ENCODE measurements at places on chromosomes 4 and X.

GRCh38 chr4:32830160-32830559 lies 2110.0 kb downstream of the PCDH7 start:
- no peak for DNase-seq

DNA sequence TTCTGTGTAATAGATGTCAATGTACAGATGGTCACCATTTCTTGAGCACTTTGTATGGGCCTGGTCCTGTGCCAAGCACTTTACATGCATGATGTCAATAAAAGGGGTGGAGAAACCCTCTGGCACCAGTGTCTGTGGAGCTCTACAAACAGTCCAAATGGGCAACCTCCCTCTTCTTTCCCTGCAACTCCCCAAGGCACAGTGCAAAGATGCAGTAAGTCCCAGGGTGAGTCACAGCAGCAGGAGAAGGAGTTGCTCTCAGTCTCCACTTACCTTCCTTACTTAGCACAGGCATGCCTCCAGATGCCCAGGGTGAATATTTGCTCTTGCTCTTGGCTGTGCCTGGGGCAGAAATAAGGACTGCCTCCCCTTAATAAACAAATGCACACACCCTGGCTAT lies 4.3 kb downstream of the OCIAD2 start:
- no peak for DNase-seq

DNA sequence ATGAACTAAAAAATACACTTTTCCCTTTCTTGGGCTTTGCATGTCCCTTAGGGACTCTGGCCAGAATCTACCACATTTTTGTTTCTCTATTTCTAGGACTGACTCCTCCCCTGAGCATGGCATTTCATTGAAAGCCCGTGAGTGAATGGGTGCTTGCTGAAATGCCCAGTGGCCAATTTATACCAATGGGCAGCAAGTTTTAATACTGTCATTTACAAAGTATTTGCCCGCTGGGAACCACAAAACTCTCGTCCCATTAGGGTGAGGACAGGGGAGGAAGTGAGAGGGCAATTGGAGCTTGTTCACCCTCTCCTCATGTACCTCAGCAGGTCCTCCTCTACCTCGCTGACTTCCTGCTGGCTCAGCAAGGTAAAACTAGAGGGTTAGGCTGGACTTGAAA lies 1.1 kb downstream of the SRPX2 start:
- no peak for DNase-seq

- no peak for DNase-seq
Measured at GRCh38 chr4:24476282-24476681, 108.1 kb downstream of the DHX15 start.

GRCh38 chrX:41441934-41442823 lies 5.0 kb upstream of the NYX start:
- peak; percentile 84 for DNase-seq

DNA sequence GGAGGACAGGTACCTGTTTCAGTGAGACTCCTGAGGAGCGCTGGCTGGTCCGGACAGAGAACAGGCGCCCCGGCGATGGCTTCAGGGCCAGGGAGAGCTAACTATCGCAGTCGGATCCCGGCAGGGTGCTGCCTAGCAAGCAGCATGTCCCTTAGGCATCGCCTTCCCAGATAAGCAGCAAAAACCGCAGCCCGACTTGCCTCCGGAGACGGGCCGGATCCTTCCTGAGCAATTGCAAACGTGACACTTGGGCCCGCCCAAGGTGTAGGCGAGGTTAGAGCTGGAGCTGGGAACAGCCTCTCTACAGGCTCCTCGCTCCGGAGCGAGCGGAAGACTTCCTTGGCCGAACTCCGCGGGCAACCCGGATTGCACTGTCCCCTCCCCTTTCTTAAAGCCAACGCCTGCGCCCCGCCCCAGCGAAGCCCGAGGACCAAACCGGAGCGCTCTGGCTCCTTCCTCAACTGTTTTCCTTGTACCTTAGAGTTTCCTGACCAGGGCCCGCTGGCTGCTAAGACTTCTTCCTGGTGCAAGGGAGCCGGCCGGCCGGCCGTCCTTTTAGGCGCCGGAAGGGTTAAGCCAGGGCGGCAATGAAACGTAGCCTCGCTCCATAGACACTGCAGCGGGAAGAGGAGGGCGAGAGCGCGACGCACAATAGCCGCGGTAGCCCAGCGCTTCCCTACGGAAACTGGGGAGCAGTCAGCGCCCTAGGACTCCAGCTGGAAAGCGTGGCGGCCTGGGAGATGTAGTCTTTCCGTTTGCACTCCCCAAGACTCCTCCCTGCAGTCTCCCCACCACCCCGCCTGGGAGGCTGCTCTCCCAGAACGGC lies at the start of gene OPHN1:
TSS of gene OPHN1 (minus strand) at position 341 of the 826 bp plus-strand sequence. CDS start 475 bp downstream, outside the sequence.
- no peak for DNase-seq

- DNase-seq, result no peak
Measured at GRCh38 chr4:24464566-24464965, 119.8 kb downstream of the DHX15 start.

DNA sequence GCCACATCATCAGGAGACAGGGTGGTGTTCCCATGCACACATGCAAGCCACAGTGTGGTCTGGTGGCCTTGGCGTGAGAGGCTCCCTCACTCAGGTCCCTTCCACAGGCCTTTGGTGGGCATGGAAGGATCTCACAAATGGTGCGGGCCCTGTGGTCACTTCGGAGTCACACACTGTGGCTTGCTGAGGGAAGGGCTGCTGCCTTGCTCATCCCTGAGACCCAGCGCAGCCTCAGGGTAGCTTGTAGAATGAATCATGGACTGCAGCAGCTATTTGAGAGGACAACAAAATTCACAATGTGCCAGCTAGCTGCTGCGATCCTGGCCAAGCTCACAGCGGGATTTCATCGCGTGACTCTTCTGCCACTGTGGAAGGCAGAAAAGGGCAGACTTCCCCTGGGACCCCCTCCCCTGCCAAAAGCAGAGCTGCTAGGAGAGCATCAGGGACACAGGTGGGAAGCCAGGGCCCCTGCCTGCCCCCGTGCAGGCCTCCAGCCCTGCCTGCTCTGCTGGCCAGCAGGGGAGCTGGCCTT lies 106.4 kb downstream of the ABLIM2 start:
- no peak for DNase-seq

DNA sequence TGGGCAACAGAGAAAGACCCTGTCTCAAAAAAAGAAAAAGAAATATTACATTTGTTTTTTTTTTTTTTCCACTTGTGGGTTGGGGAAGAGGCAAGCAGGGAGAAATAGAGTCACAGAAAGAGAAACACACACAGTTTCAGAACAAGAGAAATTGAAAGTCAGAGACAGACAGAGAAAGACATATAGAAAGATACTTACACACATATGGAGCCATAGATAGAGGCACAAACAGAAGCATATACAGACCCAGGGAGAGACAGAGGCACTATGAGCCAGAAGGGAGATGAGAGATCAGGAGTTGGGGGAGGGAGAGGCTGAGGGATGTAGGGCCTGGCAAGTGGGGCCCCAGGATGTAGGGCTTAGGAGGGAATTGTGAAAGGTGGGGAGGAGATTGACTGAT lies 55.2 kb upstream of the GIMD1 start:
- no peak for DNase-seq

DNA sequence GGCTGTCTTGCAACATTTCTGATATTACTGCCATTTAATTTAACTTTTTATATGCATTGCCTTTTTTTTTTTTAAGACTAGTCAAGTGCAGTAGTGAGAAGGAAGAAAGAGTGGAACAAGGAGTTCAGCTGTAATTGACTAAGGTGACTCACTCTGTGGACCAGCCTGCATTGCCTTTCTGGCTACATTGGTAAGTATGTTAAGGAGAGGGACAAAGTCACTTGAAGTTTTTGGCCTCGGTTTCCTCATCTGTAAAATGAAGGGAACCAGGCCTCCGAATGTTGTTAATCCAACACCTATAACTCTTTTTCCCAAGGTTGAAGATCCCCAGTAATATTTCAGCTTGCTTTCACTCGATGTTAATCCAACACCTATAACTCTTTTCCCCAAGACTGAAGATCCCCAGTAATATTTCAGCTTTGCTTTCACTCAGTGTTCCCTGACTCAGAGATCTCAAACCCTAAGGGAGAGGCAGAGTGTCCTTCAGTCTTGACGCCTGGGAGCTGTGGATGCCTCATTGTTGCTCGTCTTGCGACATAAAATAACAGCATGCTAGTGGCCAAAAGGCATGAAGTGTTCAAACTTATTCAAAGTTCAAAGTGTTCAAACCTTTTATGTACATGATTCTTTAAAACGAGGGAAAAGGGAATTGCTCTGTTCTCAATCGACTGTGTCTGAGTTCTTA lies 102.0 kb downstream of the SORBS2 start:
- DNase-seq, result no peak

DNA sequence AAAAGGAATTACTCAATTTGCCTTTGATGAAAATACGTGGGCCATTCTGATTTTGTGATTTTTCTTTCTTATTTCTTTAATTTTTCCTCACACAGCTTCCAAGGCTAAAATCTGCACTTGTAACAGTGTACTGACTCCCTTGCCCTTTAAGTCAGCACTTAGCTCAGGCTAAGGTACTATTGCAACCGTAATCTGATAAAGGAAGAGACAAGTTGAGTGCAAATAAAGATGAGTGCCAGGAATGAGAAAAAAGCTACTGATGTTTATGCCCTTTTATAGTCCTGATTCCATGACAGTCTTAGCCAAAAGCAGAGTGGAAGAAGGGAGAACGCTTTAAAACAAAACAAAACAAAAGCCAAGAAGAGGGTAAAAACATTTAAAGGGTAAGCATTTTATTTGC lies 6.0 kb downstream of the DMD start:
- DNase-seq, result no peak

DNA sequence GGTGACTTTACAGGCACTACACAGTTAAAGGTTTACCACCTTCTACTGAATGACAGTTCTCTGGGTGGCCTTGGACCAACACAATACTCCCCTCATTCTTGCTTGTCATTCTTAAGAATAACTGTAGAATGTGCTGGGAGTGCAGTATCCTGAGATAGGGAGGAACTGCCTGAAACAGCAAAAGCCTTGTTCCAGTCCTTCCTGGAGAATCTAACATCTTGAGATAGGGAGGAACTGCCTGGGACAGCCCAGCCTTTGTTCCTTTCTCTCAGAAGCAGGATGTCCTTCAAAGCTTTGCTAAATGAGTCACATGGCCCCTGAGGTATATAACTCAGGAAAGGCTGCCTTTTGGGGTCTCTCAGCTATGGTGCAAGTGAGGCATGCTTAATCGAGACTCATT lies 145.7 kb upstream of the MBNL3 start:
- DNase-seq, result no peak

DNA sequence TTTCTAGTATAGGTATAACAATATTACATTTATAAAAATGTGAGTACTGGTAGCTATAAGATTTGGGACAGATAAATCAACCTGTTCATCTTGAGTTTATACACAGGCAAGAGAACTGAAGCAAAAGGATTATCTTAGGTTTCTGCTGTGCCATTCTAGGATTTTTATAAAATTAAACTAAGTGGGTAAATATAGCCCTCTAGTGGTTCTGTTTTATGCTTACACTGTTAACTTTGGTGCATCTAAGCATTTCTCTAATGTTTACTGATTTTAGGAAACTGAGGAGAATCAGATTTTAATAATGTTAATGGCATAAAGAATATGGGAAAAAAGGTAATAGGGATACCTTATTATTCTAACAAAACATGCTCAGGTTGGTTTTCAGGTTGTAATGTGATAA lies 1.1 kb upstream of the RRH start:
- DNase-seq, result no peak

- no peak for DNase-seq
Measured at GRCh38 chr4:12747154-12747553, 737.0 kb downstream of the RAB28 start.

DNA sequence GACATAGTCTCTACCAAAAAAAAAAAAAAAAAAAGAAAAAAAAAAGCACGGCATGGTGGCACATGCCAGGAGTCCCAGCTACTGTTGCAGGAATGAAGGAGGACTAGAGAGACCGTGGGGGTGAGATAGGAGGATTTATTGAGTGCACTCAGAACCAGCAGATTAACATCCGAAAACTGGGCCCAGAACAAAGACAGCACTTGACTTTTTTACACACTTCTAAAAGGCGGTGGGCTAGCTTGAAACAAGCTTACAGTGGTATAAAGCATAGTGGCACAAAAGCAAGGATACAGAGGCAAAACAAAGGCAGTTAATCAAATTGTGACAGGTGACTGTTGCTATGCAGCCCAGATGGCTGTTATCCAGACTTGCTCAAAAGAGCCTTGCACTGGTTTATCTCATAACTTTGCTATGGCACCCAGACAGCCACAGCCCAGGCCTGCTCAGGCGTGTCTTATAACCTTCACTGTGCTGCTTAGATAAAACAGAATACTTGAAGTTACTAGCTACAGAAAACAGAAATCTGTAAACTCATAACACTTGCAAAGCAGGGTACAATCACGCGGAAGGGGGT lies 9.9 kb upstream of the PI4K2B start:
- DNase-seq, result peak; percentile 15

- no peak for DNase-seq
Measured at GRCh38 chr4:148810461-148810860, 368.2 kb upstream of the NR3C2 start.

DNA sequence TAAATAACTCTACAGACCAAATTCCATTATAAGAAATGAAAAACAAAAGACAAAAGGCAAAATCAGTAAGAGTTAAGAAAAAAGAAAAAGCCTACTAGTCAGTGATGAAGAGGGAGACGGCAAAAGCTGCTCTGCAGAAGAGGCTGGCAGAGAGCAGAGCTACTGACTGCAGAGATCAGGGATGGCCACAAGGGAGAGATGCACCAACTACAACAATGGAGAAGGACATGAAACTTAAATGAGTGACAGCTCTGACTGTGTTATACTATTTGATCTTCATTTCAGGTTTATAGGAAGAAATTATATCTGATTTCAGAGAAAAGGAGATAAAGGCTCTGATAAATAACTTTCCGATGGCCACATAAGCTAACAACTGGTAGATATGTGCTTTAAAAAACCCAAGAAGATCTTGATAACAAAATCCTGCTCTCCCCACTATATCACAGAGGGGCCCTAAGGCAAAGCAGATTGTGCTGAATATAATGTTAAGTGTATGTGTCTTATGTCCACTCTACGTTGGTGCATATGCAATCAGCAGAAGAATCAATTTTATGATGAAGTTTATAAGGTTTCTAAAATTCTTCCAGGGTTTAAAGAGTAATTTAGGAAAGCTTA lies 58.4 kb upstream of the COX18 start:
- DNase-seq, result no peak

GRCh38 chr4:119652998-119653397 lies 24.4 kb upstream of the PDE5A start:
- no peak for DNase-seq

- no peak for DNase-seq
Measured at GRCh38 chrX:74246524-74246923, 57.5 kb upstream of the ZCCHC13 start.
